ENCODE measurements at places on chromosomes 1 and 21.

DNA sequence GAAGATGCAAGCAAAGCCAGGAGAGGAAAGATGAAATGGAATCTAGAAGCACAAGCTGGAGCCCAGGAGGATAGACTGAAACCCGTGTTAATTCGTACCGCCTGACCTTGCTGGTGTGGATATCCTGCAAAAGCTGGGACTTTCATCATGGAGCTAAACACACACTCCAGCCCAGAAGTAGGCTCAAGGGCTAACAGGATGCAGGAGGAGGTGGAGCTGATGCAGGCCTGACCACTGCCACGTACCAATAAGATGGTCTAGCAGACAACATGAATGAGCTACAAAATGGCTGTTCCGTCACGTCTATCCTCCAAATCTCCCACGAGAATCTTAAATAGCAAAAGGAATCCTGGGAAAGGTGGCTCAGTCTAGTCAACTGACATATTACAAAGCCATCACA, 270.3 kb downstream of the SDCCAG8 start:
- H3K36me3 ChIP-seq, result no peaks in the 10 kb centered on the region
- no peaks in the 10 kb centered on the region for H3K4me1 ChIP-seq
- H3K4me3 ChIP-seq, result no peak overlapping the region
- H3K27me3 ChIP-seq, result no peaks in the 10 kb centered on the region

DNA sequence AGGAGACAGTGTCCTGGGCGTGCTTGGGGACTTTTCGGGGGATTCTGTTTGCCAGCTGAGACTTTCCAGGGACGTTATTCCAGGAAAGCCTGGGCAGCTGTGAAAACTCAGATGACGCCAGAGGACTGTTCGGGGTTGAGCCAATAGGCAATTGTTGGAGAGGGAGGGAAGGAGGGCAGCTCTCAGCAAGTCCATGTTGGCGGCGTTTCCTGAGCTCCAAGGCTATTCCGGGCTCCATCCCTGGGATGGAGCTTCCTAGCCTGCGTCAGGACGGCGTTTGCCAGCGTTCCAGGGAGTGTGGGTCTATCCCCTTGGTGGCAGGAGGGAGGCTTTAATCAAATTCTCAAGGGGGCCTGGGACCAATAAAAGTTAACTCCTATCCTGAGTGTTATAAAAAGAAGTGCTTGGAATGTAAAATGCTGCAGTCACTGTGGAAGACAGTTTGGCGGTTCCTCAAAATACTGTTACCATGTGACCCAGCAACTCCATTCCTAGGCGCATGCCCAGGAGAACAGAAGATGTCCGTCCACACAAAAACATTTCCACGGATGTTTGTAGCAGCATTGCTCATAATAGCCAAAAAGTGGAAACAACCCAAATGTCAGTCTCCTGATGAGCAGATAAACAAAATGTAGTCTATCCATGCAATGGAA, 15.2 kb downstream of the SLC27A3 start:
- H3K4me1 ChIP-seq, result peaks cover 38% of the 10 kb centered on the region
- H3K27me3 ChIP-seq, result no peaks in the 10 kb centered on the region
- peak; percentile 97 for DNase-seq
- no peaks in the 10 kb centered on the region for H3K36me3 ChIP-seq

GRCh38 chr1:212500983-212501382, 68.3 kb downstream of the NENF start:
- no peak overlapping the region for H3K27ac ChIP-seq
- H3K36me3 ChIP-seq, result no peaks in the 10 kb centered on the region
- H3K4me1 ChIP-seq, result no peaks in the 10 kb centered on the region
- no peak for DNase-seq

GRCh38 chr1:14681182-14681581, 82.7 kb downstream of the KAZN start:
- H3K4me3 ChIP-seq, result no peak overlapping the region
- DNase-seq, result no peak
- peaks cover 2% of the 10 kb centered on the region for H3K4me1 ChIP-seq
- H3K27ac ChIP-seq, result no peak overlapping the region

DNA sequence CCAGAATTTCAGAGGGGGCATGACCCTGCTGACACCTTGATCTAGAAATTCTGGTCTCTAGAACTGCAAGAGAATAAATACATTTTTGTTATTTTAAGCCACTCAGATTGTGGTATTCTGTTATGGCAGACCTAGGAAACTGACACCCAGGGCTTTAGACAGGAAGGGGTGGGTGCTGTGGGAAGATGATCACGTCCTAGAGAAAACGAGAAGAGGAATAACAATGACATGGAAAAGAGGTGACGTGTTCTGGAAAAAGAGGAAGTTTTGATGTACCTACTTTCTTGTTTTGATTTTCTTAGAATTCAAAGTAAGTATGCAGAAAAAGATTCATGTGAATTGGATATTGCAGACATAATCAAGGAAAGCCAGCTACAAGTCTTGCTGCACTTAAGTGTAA, 232.9 kb upstream of the RUNX1 start:
- peaks cover 8% of the 10 kb centered on the region for H3K4me1 ChIP-seq
- no peaks in the 10 kb centered on the region for H3K27me3 ChIP-seq
- DNase-seq, result peak; percentile 54

DNA sequence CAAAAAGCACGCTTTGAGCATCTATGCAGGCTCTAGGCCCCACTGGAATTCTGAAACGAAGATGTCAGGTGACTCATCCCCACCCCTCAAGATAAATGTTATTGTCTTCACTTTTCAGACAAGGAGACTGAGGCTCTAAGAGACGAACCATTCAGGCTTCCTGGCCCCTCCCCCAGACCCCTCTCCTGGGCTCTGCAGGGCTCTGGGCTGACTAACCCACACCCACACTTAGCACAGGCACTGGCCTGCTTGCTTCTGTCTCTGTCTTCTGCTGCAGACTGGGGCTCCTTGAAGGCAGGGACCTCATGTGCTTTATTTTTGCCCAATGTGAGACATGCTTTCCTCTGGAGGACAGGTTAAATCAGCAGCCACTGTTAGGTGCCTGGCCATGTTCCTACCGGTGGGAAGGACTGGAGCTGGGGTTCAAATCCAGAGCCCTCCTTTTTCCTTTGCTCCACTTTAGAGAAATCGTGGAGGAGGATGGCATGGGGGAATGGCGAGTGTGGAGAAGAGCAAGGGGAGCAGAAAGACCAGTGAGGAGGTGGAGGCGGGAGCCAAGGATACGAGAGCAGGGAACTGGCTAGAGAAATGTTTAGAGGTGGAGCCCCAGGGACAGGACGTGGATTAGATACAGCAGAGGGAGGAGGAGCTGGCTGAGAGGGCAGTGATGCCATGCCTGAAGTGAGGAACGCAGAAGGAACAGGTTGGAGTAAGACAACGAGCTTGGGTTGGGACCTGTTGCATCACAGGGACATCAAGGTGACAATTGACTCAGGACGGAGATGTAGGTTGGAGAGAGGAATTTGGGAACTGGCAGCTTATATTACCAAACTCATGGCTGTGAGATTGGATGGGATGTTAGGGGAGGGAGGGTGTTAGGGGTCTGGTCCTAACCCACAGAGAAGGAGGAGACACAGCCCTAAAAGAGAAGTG, 1.7 kb downstream of the TMEM125 start:
- peaks cover 13% of the 10 kb centered on the region for H3K4me1 ChIP-seq
- H3K4me3 ChIP-seq, result no peak overlapping the region
- H3K27me3 ChIP-seq, result peaks cover 13% of the 10 kb centered on the region
- H3K36me3 ChIP-seq, result no peaks in the 10 kb centered on the region
- no peak overlapping the region for H3K27ac ChIP-seq
- no peak for DNase-seq

DNA sequence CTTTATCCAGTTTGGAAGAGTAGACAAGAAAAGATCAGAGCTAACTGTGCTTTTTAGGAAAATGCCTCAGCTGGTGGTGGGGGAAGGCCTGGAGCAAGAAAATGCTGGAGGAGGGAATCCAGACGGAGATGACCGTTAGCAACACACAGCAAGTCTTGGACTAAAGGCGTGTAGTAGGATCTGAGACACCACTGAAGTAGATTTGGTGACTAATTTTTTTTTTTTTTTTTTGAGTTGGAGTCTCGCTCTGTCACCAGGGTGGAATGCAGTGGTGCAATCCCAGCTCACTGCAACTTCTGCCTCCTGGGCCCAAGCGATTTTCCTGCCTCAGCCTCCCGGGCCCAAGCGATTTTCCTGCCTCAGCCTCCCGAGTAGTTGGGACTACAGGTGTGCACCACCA, 41.2 kb downstream of the LPAR3 start:
- no peak overlapping the region for H3K27ac ChIP-seq
- no peak overlapping the region for H3K4me3 ChIP-seq
- H3K4me1 ChIP-seq, result no peaks in the 10 kb centered on the region
- no peaks in the 10 kb centered on the region for H3K27me3 ChIP-seq

DNA sequence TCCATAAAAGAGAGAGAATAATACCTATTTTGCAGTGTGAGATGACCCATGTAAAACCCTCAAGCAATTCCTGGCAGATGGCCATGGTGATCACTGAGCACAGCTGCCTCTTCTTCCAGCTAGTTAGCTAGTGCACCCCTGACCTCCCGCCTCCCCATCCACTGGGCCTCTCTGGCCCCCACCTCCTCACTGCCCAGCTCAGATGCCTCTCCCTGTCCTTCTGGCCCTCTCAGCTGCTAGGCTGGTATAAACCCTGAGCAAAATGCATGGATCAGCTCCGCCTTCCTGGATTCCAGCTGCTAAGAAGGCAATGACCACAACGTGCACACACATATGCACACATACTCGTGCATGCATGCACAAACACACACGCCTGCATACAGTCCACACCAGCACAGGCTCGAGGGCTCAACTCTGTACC, 117.2 kb downstream of the DMRTB1 start:
- no peaks in the 10 kb centered on the region for H3K27me3 ChIP-seq
- H3K36me3 ChIP-seq, result no peaks in the 10 kb centered on the region
- peak; percentile 48 for DNase-seq
- peaks cover 40% of the 10 kb centered on the region for H3K4me1 ChIP-seq

- peak; percentile 15 for DNase-seq
- H3K27ac ChIP-seq, result peak overlapping the region; percentile 63
- H3K4me3 ChIP-seq, result no peak overlapping the region
- H3K27me3 ChIP-seq, result no peaks in the 10 kb centered on the region
Observed at GRCh38 chr1:29984166-29984861, 739.1 kb downstream of the MATN1 start.

- peaks cover 8% of the 10 kb centered on the region for H3K4me1 ChIP-seq
- H3K27ac ChIP-seq, result no peak overlapping the region
- DNase-seq, result no peak
- H3K27me3 ChIP-seq, result no peaks in the 10 kb centered on the region
Observed at GRCh38 chr1:225612287-225612686, 40.6 kb downstream of the ENAH start.
